Activated T-cell treated with anti-CD3 and anti-CD28 coated beads for 24 hours (primary cell): ENCODE measurements at places on chromosomes 13 and 19.

DNA sequence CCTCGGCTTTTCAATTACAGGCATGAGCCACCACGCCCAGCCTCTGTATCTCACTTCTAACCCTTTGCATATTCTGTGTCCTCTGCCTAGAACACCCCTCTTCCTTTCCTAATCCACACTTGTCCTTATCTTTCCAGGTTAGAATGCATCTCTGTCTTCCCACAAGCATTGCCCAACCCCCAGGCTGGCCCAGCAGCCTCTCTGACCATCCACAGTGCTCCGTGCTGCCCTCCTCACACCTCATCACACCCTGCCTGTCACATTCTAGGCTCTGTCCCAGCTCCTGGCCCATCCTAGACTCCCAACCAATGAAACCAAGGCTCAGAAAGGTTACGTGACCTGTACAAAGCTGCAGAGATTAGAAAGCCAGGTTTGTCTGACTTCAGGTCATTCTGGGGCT, 11.3 kb downstream of the JAK3 start:
- DNase-seq: no peak

- peak; percentile 64 for DNase-seq
These were observed 2.2 kb upstream of the CEACAM6 start for GRCh38 chr19:41753159-41753558.

DNA sequence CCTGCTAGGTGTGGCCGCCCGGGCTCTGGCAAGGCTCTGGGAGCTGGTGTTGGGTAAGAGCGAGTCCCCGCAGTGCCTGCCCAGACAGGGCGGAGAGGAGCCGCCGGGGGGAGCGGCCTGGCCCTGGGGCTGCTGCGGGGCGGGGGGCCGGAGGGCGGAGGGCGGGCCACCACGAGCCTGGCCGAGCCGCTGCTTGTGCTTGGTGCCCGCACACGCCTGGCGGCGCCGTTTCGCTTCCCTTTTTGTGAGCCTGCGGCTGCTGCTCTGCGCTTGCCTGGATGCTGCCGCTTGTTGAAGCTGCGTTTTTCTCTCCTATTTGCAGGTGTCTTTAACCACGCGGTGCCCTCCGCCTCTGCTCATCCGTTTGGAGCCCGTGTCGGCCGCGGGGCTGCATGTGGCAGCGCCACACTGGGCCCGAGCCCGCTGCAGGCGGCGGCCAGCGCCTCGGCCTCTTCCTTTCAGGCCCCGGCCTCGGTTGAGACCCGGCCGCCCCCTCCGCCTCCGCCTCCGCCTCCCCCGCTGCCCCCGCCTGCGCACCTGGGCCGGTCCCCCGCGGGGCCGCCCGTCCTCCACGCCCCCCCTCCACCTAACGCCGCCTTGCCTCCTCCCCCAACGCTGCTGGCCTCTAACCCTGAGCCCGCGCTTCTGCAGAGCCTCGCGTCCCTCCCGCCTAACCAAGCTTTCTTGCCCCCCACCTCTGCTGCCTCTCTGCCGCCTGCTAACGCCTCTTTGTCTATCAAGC, 8.5 kb downstream of the PLEKHJ1 start:
- DNase-seq: no peak

DNA sequence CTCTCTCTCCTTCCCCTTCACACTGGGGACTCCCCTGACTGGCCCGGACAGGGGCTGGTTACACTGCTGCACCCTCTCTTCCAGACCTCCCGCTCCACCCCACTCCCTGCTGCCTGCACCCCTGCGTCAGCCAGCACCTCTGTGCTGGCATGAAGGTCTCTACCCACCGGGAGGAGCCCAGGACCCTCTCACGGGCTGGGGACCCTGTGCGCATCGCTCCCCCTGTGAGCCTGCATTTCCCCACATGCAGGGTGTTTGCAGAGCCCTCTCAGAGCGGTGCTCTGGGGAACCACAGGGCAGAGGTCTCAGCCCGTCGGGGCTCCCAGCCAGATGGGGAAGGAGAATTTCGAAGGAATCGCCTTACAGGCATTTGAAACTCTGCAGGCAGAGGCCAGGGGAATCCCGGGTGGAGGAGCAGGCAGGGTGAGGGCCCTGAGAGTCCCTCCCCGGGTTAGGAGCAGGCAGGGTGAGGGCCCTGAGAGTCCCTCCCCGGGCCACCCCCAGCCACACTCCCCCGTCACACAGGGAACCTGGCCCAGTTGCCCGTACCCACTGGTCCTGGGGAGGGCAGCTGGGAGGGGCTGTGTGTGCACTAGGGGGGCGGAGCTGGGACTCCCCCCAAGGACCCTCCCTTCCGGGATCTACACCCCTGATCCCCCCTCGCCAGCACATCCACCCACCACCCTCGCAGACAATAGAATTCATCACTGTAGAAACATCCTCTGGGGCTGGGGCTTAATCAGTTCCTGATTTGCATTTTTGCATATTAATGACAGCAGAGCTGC, 16.3 kb upstream of the TCF3 start:
- DNase-seq: no peak

DNA sequence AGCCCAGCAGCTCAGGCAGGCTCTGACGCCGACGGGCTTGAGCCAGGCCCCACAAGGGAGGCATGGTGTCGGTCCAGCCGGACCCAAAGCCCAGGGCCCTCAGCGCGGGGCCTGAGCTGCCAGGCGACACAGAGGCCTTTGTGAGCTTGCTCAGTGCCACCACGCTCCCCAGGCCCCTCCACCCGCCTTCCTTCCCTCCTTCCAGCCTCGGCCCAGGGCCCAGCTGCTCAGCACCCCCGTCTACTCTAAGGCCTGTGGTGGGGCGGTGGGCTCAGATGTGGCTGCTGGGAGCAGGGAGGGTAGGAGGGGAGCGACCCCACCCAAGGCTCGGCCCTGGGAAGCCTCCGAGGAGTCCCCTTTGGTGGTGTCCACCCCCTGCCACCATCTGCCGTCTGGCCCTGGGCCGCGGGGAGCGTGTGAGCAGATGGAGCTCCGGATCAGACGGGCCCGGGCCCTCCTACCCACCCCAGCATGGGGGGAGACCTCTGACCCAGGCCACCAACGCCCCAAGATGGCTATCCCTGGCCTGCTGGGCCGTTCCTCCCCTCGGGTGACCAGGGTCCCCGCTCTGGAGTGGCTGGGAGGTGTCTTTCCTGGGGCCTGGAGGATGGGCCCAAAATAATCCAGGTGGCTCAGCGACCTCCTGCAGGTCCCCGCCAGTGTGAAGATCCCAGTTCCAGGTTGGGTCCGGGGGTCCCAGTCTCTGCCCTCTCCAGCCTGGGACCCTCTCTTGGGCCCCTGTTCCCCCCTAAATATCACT, 7.8 kb downstream of the ZBTB7A start:
- no peak for DNase-seq

DNA sequence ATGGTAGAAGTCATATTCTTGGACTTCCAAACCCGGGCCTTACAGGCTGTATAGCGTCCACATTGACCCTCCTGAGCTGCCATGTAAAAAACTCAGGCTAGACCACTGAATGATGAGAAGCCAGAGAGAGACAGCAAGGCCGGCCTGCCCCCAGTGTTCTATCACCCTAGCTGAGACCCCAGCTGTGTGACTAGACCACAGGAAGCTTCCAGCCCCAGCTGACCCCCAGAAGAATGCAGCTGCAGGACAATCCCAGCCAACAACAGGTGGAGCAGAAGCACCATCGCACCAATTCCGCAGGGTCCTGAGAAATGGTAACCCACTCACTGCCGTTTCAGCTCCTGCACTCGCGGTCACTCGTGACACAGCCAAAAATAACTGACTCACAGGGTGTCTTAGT, 2.9 kb upstream of the ATP11A start:
- DNase-seq: no peak

GRCh38 chr19:41735071-41735600, 20.2 kb upstream of the CEACAM6 start:
- no peak for DNase-seq

GRCh38 chr19:11223200-11223599, 16.2 kb upstream of the ANGPTL8 start:
- no peak for DNase-seq

GRCh38 chr13:94196413-94196812, 283.1 kb downstream of the DCT start:
- no peak for DNase-seq

- DNase-seq: no peak
These were observed 1.7 kb downstream of the CCDC61 start for GRCh38 chr19:45996933-45997332.

DNA sequence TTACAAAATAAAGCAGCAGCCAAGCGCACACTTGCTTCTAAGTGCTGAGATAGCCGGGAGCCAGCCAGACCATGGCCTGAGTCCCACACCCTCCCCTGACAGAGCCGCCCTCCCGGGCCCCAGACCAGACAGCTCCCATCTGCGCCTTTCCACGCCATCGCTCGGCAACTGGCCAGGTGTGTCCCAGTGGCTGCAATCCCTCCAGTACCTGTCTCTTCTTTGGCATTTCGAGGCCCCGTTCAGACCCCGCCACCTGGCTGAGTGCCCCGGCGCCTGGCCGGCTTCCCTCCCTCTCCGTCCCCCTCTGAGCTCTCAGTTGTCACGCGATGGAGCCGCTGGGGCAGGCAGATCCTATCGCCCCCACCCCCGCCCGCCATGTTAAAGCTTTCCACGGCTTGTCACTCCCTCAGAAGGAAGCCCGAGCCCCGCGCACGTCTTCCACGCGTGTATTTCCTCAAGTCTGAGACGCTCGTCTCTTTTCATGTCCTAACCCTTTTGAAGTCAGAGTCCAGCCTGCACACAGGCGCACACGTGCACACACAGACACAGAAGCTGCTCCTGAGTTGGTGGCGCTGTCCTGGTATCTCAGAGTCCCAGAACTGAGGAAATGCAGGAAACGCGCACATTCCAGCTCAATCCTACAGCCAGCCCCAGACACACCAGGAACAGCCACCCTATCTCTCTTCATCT, 7.9 kb downstream of the MLLT1 start:
- no peak for DNase-seq

DNA sequence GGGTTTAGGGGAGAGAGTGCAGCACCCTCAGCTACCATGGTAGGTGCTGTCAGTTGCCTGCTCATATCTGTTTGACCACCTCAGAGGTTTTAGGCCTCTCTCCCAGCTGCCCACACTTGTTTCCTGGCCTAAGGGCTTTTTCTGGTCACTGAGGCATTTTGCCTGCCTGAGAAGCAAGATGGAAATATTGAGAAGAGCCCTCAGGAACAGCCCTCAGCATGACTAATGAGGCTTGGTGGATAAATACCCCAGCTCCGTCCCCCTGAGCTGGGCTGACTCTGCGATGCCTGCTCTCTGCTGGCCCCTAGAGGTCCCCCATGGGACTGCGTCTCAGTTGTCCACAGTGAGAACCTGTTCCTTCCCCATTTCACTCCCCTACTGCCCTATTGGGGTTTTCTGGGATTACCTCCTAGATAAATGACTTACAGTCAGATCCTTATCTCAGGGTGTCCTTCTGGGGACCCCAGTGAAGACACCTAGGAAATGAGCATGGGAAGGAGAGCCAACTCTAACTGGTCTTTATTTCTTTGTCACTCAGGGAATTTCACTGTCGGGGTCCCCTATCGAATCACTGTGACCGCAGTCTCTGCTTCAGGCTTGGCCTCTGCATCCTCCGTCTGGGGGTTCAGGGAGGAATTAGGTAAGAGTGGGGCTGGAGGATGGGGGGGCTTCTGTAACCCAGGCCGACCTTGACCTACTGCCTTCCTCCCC, 13.3 kb downstream of the PALM3 start:
- DNase-seq: peak; percentile 73

DNA sequence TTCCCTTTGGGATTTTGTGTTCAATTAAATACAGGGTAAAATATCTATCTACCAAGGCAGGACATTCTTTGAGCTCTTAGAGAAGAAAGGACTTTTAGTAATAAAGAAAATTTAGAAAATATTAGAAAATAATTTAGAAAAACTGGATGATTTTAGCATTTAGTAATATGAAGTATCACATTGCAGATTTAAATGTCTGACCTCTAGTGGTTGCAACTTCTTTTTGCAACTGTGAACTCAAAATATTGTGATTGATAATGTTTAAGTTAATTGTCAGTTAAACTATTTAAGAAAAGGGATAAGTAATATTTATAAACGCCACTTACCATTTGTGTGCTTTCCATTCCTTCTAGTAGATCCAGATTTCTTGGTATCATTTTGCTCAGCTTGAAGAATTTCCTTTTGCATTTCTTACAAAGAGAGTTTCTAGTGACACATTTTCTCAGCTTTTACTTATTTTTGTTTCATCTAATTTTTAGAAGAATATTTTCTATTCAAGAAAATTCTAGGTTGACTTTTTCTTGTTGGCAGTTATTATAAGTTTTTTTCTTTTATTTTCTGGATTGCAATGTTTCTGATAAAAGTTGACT, 10.3 kb upstream of the POSTN start:
- DNase-seq: no peak

GRCh38 chr19:2636897-2637683, 65.4 kb downstream of the GNG7 start:
- peak; percentile 58 for DNase-seq

DNA sequence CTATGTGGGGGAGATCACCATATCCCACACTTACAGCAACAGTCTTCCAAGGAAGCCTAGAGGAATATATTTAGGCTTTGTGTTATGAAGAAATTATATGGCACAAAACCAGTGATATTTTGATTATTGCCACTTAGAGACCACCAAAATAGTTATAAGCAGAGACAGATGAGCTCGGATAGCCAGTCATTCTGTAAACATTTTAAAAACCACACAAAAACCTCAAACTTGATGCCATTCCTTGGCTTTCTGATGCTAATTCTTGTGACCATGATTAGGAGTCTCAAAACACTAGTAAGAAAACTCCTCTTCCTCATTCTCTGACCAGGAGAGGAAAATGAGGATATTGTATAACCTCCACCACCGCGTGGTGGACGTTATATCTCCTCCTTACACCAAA, 496.4 kb downstream of the FOXO1 start:
- no peak for DNase-seq

- DNase-seq: no peak
These were observed 1.2 kb downstream of the ITPKC start for GRCh38 chr19:40717880-40718773.

- no peak for DNase-seq
These were observed 8.8 kb downstream of the GPC6 start for GRCh38 chr13:93235258-93236015.

DNA sequence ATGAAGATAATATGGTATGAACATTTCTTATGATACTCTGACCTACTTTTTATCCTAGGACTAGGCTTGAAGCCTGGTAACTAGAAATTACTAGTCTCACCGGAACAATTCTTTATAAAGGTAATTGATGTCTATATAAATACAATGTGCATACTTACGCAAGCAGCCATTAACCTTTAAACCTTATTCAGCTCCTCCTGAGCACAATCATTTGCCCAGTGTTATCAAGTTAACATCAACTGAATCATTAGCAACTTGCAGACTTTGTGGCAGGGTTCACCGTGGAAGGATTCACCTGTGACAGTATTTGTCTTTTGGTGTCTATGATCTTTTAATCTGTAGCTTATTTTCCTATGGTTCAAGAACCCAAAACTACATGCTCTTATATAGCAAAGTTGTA, 508.6 kb upstream of the KLHL1 start:
- no peak for DNase-seq

- no peak for DNase-seq
These were observed 31.8 kb upstream of the RFXAP start for GRCh38 chr13:36787181-36787580.
